Stromal cell of bone marrow (primary cell): ENCODE measurements at places on chromosomes 5 and 9.

GRCh38 chr5:150639751-150640150 is 709 bp upstream of the SYNPO start:
- no peak for DNase-seq

- no peak for DNase-seq
These were observed 5.3 kb upstream of the SOX30 start for GRCh38 chr5:157657516-157657915.

DNA sequence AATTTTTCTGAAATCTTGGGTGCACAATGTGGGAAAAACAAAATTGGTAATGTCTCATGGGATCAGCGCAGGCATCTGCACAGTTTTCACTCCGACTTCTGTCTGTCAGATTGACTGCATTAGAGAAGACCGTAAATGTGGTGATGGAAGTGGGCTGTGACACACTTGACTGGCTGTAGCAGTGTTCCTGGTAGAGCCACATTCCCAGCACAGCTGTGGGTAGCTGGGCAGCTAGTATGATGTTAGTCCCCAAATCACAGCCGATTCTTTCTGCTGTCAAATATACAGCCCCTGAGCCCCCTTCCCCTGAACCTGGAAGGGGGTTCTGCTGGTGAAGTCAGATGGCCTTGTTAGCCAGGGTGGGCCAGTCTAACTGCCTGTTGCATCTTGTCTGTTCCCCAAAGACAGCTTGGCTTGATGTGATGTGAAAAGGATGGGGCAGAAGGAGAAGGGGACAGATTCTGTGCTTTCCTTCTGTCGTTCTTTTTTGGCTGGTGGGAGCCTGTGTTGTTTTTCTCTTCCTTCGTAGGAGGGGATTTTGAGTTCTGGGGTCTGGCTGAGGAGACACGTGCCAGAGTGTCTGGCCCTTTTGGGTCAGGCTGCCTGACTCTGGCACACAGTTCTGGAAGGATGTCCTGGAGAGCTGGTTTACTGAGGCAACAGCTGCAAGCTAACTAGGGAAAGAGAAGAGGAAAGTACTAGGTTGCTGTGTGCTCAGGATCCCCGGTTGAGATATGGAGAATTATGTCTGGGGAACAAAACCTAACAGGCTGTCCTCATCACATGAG is 66.4 kb upstream of the SPRY4 start:
- no peak for DNase-seq

GRCh38 chr9:5886114-5886939 is 4.4 kb upstream of the MLANA start:
- DNase-seq: peak; percentile 31

- peak; percentile 47 for DNase-seq
These were observed 299.4 kb upstream of the RASA1 start for GRCh38 chr5:86968301-86968753.

- DNase-seq: no peak
These were observed 72.3 kb upstream of the ANXA1 start for GRCh38 chr9:73079326-73079725.

GRCh38 chr5:37767961-37768360 is 71.9 kb downstream of the GDNF start:
- DNase-seq: no peak

GRCh38 chr5:94810281-94810680 is 191.8 kb downstream of the SLF1 start:
- no peak for DNase-seq

GRCh38 chr9:35470894-35471293 is 19.0 kb upstream of the RUSC2 start:
- peak; percentile 92 for DNase-seq

DNA sequence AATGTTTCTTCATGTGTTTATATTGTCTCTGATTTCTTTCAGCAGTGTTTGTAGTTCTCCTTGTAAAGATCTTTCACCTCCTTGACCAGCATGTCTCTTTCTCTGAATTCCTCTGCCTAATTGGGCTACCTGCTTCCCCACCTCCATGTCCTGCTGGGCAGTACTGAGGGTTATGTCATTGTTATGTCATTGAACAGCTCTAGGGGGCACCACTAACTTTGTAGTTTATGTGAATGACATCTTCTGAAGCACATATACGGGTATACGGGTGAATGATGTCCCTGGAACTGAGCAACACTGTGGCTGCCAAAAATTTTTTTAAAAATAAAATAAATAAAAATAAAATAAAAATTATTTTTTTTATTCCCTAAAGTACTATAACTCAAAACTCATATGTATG is 16.9 kb upstream of the SNCAIP start:
- DNase-seq: no peak

DNA sequence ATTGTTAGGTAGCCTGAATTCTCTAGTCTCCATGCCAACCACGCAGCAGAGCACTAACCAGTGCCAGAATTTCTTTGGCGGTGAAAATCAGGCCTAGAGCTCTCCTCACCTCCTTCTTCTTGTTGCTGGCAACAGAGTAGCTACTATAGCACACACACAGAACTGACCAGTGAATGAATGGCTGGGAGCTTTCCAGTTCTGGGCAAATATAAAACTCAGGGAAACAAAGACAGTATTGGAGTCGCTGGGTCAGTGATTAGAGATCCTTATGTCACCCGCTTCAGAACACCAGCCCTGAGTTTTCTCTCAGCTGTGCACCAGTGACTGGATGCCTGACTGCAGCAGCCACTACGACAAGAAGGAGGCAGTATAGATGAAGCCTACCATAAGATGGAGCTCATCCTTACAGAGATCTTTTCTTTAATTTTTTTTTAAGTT is 26.9 kb upstream of the FEM1C start:
- DNase-seq: no peak

GRCh38 chr9:36793277-36793676 is 220.6 kb downstream of the MELK start:
- DNase-seq: no peak

DNA sequence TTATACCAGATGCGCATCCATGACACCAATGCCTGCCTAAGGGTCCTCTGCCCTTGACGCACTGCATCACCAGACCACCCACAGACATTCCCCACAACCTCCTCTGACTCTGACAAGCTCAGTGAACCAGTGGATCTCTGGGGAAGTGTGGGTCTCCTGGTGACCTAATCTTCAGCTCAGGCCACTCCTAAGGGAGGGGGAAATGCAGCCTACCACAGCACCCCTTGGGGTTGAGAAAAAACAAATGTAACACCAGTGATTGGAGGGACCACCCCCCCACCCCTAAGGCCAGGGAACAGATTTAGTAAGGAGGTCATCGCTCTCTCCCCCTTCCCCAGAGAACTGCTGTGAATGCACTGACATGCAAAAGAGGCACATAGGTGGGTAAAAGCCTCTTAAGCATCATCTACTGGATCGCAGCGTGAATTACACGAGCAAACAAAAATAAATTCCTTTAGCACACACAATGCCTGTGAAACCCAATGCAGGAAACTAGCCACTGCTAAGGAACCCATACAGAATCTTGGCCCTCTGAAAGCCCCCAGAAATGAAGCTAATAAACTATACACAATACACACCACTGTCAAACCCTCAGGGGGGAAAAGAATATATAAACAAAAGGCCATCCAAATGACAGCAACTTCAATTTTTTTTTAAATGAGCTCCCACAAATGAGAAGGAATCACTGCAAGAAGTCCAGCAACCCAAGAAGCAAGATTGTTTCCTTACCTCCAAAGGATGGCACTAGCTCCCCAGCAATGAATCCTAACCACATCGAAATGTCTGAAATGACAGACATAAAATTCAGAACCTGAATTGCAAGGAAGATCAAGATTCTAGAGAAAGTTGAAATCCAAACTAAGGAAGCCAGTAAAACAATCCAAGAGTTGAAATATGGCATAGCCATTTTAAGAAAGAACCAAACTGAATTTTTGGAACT is 513.7 kb upstream of the PTGER4 start:
- no peak for DNase-seq

DNA sequence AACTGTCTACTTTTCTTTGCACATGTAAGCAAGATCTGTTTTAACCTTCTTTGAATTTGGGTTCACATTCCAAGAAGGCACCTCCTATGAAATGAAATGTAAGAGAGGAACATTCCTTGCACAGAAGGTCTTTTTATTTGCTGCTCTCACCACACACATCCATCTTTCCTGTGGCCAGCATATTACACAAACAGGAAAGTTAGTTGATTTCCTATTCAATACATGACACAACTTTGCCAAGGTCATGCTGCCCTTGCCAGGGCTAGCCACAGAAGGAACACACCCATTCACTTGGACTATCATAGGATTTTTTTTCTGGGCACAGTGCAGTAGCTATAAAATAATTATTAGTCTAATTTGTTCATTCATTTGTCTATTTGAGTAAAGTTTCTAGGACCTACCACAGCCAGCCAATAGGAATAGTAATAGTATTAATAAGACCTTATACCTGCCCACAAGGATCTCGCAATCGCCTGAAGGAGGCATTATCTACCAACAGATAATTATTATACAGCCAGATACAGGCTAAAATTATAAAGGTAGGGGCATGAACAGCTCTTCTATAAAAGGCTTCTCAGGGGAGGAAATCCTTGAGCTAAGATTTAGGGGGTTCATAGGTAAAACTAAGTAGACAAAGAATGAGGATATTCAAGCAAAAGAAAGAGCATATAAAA is 78.1 kb upstream of the NREP start:
- no peak for DNase-seq

DNA sequence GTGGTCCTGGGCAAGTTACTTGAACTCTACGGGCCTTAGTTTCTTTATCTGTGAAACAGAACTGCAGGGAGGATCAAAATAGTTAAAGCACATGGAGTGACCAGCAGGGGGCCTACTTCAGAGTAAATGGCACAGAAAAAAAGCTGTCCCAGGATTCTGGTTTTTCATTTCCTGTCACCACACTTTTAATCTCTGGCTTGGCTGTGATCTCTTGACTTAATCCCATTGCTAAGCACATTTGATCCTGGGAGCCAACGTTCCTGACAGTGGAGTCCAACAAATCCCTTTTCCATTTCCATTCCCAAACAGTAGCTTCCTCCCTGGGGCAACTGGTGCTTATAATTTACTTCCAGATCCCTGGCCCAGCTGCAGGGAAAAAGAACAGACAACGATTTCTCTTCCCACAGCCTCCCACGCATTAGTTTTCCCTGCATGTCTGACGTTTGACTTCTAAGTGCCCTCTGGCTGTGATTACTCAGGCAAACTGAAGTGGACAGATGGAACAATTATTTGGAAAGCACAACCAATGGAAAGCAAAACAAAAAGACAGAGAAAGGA is 136.5 kb upstream of the STK32A start:
- peak; percentile 32 for DNase-seq

GRCh38 chr9:86034863-86035734 is 64.3 kb downstream of the GOLM1 start:
- peak; percentile 18 for DNase-seq

DNA sequence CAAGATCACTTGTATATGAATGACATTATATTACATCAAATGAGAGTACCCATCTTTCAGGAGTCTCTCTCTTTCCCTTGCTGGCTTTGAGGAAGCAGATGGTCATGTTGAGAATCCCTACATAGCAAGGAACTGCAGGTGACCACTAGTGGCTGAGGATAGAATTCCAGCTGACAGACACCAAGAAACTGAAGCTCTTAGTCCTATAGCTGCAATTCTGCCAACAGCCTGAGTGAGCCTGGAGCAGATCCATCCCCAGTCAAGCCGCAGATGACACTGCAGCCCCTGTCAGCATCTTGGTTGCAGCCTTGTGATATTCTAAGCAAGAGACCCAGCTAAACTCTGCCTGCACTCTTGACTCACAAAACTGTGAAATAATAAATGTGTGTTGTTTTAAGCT is 531.5 kb downstream of the CSNK1G3 start:
- DNase-seq: no peak

GRCh38 chr5:133314086-133314485 is 262.3 kb downstream of the HSPA4 start:
- no peak for DNase-seq

GRCh38 chr9:83957248-83957513 is 22.8 kb downstream of the HNRNPK start:
- no peak for DNase-seq

GRCh38 chr9:126423142-126423915 is 96.7 kb downstream of the MVB12B start:
- DNase-seq: no peak

DNA sequence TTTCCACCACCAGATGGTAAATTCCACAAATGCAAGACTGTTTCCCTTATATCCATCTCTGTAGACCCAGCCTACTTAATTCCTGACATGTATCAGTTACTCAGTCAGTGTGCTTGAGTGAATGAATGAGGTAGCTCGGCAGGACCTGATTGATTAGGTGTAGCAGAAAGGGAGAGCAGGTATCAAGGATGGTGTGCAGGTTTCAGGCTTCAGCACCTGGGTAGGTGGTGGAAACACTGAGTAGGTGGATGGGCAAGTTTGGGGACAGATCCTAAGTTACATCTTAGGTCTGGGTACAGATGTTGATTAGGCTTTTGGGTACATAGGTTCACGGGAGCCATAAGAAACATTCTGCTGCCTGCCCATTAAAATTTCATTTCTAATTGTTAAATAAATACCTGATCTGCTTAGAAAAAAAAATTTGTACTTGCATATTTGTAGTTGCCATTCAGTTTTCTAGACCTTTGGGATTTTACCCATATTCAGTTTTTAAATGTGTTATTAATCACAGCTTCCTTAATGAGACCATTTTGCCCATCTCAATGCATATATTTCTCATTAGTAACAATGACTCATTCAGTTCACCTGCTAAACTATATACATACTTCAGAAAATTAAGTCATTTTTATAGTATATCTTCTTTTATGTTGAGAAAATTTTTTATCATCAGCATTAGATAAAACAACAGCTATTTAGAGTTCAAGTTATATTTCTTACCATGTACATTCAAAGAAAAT is 111.8 kb downstream of the INIP start:
- DNase-seq: no peak

GRCh38 chr5:15951126-15951525 is 228.5 kb downstream of the MARCHF11 start:
- no peak for DNase-seq

GRCh38 chr9:93380410-93381060 is 71.0 kb upstream of the FAM120A start:
- no peak for DNase-seq

- no peak for DNase-seq
These were observed 109.7 kb downstream of the BASP1 start for GRCh38 chr5:17327048-17327625.

GRCh38 chr9:21747175-21747574 is 55.3 kb upstream of the MTAP start:
- DNase-seq: no peak

DNA sequence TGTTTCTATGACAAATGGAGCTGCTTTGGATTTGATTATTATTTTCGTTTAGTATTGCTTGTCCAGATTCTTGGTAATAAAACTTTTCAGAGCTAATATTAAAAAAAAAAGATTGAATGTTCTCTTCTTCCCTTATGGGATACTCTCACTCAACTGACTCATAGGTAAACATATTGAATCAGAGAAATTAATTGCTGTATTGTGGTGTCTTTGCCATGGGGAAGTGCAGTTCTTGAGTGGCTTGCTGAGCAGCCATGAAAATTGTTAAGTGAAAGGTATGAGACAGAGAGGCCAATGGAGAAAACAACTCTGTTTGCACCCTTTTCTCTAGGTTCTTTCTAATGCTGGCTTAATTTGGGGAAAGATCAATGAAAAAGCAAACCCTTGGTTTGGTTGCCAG is 149.9 kb upstream of the HMHB1 start:
- DNase-seq: peak; percentile 26

GRCh38 chr9:102985162-102985895 is 9.8 kb upstream of the CYLC2 start:
- DNase-seq: no peak
